ENCODE measurements at places on chromosomes 4 and X. TPM values are rescaled to one million over a fixed set of nuclear protein-coding genes. Genes with fewer than 3 reads are reported as not detected.

- H3K36me3 ChIP-seq, result no peaks in the 10 kb centered on the region
- no peak overlapping the region for H3K4me3 ChIP-seq
- no peaks in the 10 kb centered on the region for H3K4me1 ChIP-seq
Observed at GRCh38 chr4:20393486-20394100, 141.9 kb downstream of the SLIT2 start.

DNA sequence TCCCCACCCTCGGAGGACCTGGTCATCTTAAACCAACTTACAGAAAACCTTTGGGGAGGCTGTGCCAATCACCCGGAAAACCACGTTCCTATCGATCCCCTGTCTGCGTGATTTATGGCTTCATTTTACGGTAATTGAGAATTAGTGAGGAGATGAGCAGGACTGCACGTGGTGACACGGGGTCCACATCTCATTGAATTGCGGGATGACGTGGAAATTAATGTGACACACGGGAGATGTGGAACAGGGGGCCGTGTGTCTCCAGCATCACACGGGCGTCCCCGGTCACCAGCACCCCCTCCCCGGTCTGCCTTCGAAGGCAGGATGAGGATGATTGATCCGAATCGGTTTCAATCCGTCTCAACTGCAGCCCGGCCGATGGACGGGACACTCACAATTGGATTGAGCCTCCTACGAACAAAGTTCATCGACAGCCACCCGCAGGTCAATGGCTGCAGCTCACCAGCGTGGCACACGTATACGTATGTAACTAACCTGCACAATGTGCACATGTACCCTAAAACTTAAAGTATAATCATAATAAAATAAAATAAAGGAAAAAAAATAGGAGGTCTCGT lies 160.3 kb downstream of the SHOX start:
- no peak for DNase-seq
- no peaks in the 10 kb centered on the region for H3K4me1 ChIP-seq
- no peaks in the 10 kb centered on the region for H3K36me3 ChIP-seq
- peaks cover 2% of the 10 kb centered on the region for H3K27me3 ChIP-seq
- no peak overlapping the region for H3K27ac ChIP-seq

- no peak overlapping the region for H3K27ac ChIP-seq
- no peaks in the 10 kb centered on the region for H3K4me1 ChIP-seq
- H3K36me3 ChIP-seq, result no peaks in the 10 kb centered on the region
- no peak for DNase-seq
- no peak overlapping the region for H3K4me3 ChIP-seq
- no peaks in the 10 kb centered on the region for H3K27me3 ChIP-seq
Observed at GRCh38 chr4:25123236-25123635, 37.0 kb downstream of the SEPSECS start.

GRCh38 chr4:1578251-1578773 lies 105.8 kb downstream of the FAM53A start:
- H3K27ac ChIP-seq, result no peak overlapping the region
- DNase-seq, result peak; percentile 70
- no peaks in the 10 kb centered on the region for H3K27me3 ChIP-seq
- no peaks in the 10 kb centered on the region for H3K36me3 ChIP-seq
- H3K4me1 ChIP-seq, result no peaks in the 10 kb centered on the region

DNA sequence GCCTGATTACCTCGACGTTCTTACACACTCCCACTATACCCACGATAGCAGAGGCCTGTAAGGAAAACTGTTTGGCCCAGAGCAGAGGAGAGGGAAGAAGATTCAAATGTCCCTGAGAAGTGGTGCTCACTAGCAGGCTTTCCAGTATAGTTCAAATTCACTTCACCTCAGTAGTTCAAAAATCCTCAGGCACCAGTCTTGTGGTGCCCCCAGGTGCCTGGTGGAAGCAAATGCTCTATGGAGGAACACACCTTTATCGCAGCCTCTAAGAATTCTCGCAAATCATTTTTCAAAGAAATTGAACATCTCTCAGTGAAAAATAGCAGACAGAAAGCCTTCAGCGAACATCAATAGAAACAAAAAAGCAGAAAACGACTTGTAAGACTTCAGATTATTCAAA lies 12.2 kb upstream of the MTMR1 start:
- H3K4me1 ChIP-seq, result no peaks in the 10 kb centered on the region
- no peak overlapping the region for H3K4me3 ChIP-seq
- H3K36me3 ChIP-seq, result no peaks in the 10 kb centered on the region
- H3K27ac ChIP-seq, result no peak overlapping the region

GRCh38 chr4:87316961-87317360 lies 5.7 kb downstream of the HSD17B13 start:
- H3K4me3 ChIP-seq, result no peak overlapping the region
- H3K36me3 ChIP-seq, result no peaks in the 10 kb centered on the region
- DNase-seq, result no peak

GRCh38 chr4:156298230-156298629 lies 344.6 kb upstream of the CTSO start:
- no peak overlapping the region for H3K4me3 ChIP-seq
- no peaks in the 10 kb centered on the region for H3K36me3 ChIP-seq
- DNase-seq, result no peak
- no peak overlapping the region for H3K27ac ChIP-seq
- H3K27me3 ChIP-seq, result no peaks in the 10 kb centered on the region
- peaks cover 5% of the 10 kb centered on the region for H3K4me1 ChIP-seq

GRCh38 chrX:154441984-154442707 lies 1.8 kb upstream of the FAM50A start:
- H3K27ac ChIP-seq, result no peak overlapping the region
- no peaks in the 10 kb centered on the region for H3K4me1 ChIP-seq
- no peak for DNase-seq
- no peaks in the 10 kb centered on the region for H3K27me3 ChIP-seq
- no peaks in the 10 kb centered on the region for H3K36me3 ChIP-seq

DNA sequence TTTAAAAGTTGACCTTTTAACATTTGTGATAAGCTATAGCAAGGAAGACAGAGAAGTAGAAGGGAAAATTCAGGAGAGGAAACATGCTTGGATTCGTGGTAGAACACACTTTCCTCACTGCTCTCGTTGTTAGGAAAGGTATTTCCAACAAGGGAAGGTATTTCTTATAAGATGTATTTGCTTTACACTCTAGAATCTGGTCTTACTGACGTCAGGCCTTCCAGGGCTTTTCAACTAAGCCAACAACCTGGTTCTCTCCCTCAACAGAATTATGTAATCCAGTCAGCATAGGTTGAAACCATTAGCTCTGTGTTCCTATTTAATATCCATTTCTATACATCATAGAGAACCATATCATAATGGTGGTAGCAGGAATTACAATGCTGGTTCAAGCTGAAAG lies 241.9 kb downstream of the SLC39A8 start:
- H3K27ac ChIP-seq, result no peak overlapping the region
- no peak for DNase-seq
- H3K4me1 ChIP-seq, result no peaks in the 10 kb centered on the region

GRCh38 chrX:31333165-31333831 lies 261.5 kb upstream of the FTHL17 start:
- H3K27me3 ChIP-seq, result no peaks in the 10 kb centered on the region
- DNase-seq, result no peak
- H3K4me1 ChIP-seq, result no peaks in the 10 kb centered on the region
- no peak overlapping the region for H3K27ac ChIP-seq
- H3K36me3 ChIP-seq, result no peaks in the 10 kb centered on the region

DNA sequence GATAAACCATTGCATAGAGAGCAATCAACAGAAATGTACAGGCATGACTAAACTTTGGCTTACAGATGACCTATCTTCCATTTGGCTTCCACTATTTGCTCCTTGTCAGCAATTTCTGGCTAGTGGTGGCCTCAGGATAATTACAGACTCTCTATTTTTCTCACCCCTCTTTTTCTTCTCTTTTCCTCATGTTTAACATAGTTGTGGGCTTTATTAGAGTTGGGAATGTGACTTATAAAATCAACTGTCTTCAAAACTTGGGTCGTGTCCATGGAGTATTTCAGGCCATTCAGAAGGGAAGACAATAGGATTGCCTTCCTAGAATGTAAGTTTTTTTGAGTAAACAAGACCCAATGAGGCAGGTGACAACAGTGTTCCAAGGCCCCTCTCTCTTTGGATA lies 236.2 kb downstream of the FRAS1 start:
- no peaks in the 10 kb centered on the region for H3K4me1 ChIP-seq

DNA sequence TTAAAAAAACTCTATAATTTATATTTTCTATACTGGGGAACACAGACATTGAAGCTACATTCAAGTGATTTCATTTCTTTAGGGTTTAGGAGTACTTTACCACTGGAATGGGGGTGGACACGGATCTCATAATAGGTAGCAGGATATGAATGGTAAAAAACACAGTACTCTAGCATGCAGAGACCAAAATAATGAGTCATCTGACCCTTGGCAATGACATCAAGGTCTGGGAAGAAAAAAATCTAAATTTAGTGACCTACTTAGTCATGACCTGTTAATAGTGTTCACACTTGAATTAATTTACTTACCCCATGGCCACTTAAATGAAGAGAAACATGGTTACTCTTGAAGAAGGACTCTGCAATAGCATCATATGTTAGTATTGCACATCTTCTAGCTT lies 187.9 kb downstream of the EPHA5 start:
- no peaks in the 10 kb centered on the region for H3K27me3 ChIP-seq
- no peak for DNase-seq
- no peaks in the 10 kb centered on the region for H3K4me1 ChIP-seq
- H3K27ac ChIP-seq, result no peak overlapping the region
- no peaks in the 10 kb centered on the region for H3K36me3 ChIP-seq
- H3K4me3 ChIP-seq, result no peak overlapping the region

- H3K27ac ChIP-seq, result no peak within 1 kb of the TSS
- no peak within 1 kb of the TSS for H3K4me3 ChIP-seq
- H3K27me3 ChIP-seq, result peaks cover 10% of the 10 kb centered on the region
Observed at GRCh38 chrX:20116577-20117240, at the start of gene MAP7D2. MAP7D2 (minus strand) TSS chrX:20116907; CDS start chrX:20116879, 28 bp downstream.

GRCh38 chr4:11367371-11367770 lies 61.3 kb downstream of the HS3ST1 start:
- H3K4me3 ChIP-seq, result no peak overlapping the region
- no peaks in the 10 kb centered on the region for H3K36me3 ChIP-seq
- no peak overlapping the region for H3K27ac ChIP-seq
- H3K4me1 ChIP-seq, result no peaks in the 10 kb centered on the region
- DNase-seq, result no peak
- no peaks in the 10 kb centered on the region for H3K27me3 ChIP-seq

GRCh38 chrX:48492293-48492910 lies 16.4 kb upstream of the PORCN start:
- no peak for DNase-seq
- no peaks in the 10 kb centered on the region for H3K27me3 ChIP-seq
- no peak overlapping the region for H3K27ac ChIP-seq
- no peaks in the 10 kb centered on the region for H3K36me3 ChIP-seq
- no peaks in the 10 kb centered on the region for H3K4me1 ChIP-seq

GRCh38 chrX:124555036-124555595 lies 208.8 kb downstream of the SH2D1A start:
- H3K4me3 ChIP-seq, result no peak overlapping the region
- H3K4me1 ChIP-seq, result no peaks in the 10 kb centered on the region
- no peak overlapping the region for H3K27ac ChIP-seq
- no peaks in the 10 kb centered on the region for H3K36me3 ChIP-seq
- DNase-seq, result no peak

DNA sequence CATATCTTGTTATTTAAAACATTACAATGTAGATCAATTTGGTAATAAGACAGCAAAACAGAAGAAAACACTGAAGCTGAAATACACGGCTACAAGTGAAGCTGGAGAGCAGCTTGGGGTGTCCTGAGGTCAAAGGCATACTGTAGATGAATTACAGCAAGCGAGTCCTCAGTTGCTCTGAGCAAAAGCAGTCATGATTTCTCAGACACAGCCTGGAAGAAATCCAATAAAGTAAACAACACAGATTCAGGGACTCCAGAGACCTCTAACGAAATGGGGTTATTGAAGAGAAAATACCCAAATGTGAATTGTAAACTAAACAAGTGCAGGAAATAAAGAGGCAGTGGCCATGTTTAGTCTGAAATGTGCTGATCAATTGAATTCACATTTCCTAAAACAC lies 324.4 kb downstream of the CAMK2D start:
- no peak for DNase-seq
- H3K36me3 ChIP-seq, result no peaks in the 10 kb centered on the region
- H3K27me3 ChIP-seq, result no peaks in the 10 kb centered on the region
- no peak overlapping the region for H3K4me3 ChIP-seq
- no peak overlapping the region for H3K27ac ChIP-seq

DNA sequence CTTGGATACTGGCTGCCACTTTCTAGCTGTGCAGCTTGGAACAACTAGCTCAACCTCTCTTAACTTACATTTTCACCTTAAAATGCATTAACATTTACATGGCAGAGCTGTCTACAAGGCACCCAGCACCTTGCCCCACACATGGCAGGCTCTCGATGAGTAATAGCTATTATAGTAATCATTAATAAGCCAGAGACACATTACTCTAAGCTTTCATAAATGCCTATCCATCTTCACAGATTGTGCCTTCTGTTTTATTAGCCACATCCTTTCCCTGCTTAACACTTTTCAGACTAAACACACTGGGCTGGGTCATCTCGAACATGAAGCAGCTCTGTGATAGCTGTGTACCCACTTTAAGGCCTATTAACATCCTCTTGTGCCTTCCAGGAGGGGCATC lies 83.8 kb upstream of the UCP1 start:
- no peaks in the 10 kb centered on the region for H3K36me3 ChIP-seq
- no peaks in the 10 kb centered on the region for H3K27me3 ChIP-seq
- H3K4me1 ChIP-seq, result no peaks in the 10 kb centered on the region
- no peak overlapping the region for H3K4me3 ChIP-seq

GRCh38 chr4:154184238-154184637 lies 307.4 kb downstream of the DCHS2 start:
- H3K4me1 ChIP-seq, result no peaks in the 10 kb centered on the region
- no peak for DNase-seq
- no peaks in the 10 kb centered on the region for H3K27me3 ChIP-seq
- H3K27ac ChIP-seq, result no peak overlapping the region
- H3K36me3 ChIP-seq, result no peaks in the 10 kb centered on the region

GRCh38 chrX:133175162-133175561 lies 43.0 kb downstream of the TFDP3 start:
- H3K27ac ChIP-seq, result no peak overlapping the region
- H3K4me3 ChIP-seq, result no peak overlapping the region
- no peaks in the 10 kb centered on the region for H3K27me3 ChIP-seq
- no peaks in the 10 kb centered on the region for H3K4me1 ChIP-seq

- H3K27me3 ChIP-seq, result no peaks in the 10 kb centered on the region
- no peak for DNase-seq
- H3K36me3 ChIP-seq, result no peaks in the 10 kb centered on the region
- no peaks in the 10 kb centered on the region for H3K4me1 ChIP-seq
Observed at GRCh38 chrX:135531813-135532212, 11.4 kb downstream of the INTS6L start.

- no peak overlapping the region for H3K4me3 ChIP-seq
- H3K36me3 ChIP-seq, result no peaks in the 10 kb centered on the region
- H3K27me3 ChIP-seq, result no peaks in the 10 kb centered on the region
- H3K4me1 ChIP-seq, result peaks cover 12% of the 10 kb centered on the region
- no peak for DNase-seq
Observed at GRCh38 chr4:140720387-140721304, 35.5 kb downstream of the TBC1D9 start.

The GPRIN3 gene
- total RNA-seq, result 2.5 TPM

The VSIG1 gene
- total RNA-seq, result 1.8 TPM

The ZCCHC4 gene
- 6.6 TPM for total RNA-seq

The BEND4 gene
- not detected for total RNA-seq

The ZNF711 gene
- total RNA-seq, result 1.9 TPM

The NPY1R gene
- 3.7 TPM for total RNA-seq

Measured in pancreas (tissue), 10 donors.